Aorta (tissue), 5 donors: ENCODE measurements at places on chromosomes 11 and 22. TPM values are rescaled to one million over a fixed set of nuclear protein-coding genes. Genes with fewer than 3 reads are reported as not detected.

DNA sequence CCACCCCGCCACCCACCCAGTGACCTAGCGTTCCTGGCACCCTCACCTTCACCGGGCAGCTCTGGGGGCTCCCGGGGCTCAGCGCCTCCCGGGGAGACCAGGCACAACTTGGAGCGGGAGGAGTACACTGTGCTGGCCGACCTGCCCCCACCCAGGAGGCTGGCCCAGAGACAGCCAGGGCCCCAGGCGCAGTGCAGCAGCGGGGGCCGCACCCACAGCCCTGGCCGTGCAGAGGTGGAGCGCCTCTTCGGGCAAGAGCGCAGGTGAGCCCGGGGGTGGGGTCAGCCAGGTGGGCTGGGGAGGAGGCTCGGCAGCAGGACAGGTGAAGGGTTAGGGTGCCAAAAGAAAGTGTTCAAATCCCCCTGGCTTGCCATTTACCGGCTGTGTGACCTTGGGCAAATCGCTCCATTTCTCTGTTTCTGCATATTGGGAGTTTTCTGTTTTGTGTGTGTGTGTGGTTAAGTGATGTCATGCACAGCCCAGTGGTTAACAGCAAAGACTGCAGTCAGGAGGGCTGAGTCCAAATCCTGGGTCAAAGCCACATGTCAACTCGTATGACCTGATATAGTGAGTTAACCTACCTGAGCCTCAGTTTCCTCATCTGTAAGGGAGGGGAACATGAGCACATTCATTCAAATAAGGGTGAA, 29.5 kb downstream of the TRIOBP start:
- H3K4me3 ChIP-seq: no peak overlapping the region
- DNase-seq: no peak
- H3K27ac ChIP-seq: no peak overlapping the region
- H3K4me1 ChIP-seq: peaks cover 3% of the 10 kb centered on the region
- H3K27me3 ChIP-seq: no peaks in the 10 kb centered on the region

GRCh38 chr11:60710482-60710881, 11.1 kb downstream of the MS4A8 start:
- no peaks in the 10 kb centered on the region for H3K27me3 ChIP-seq
- no peaks in the 10 kb centered on the region for H3K4me1 ChIP-seq
- H3K4me3 ChIP-seq: no peak overlapping the region
- H3K27ac ChIP-seq: no peak overlapping the region

DNA sequence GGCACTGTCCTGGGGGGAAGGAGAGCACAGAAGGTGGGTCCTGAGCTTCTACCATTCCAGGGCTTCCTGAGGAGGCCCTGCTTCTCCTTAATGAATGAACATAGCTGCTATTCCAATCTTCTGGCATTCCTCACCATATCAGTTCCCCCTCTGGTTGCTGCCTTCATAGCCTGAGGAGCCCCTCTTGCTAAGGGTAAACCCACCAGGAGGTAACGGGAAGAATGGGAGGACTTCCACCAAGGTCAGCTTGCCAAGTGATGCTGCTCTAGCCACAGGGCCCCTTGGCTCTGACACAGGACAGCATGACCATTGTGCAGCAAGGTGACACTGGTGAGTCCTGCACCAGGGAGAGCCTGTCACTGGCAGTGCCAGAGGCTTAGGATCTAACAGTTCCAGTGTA, 1022.5 kb downstream of the TBC1D22A start:
- no peak for DNase-seq
- no peaks in the 10 kb centered on the region for H3K4me1 ChIP-seq
- no peaks in the 10 kb centered on the region for H3K27me3 ChIP-seq
- no peaks in the 10 kb centered on the region for H3K36me3 ChIP-seq
- H3K4me3 ChIP-seq: no peak overlapping the region

DNA sequence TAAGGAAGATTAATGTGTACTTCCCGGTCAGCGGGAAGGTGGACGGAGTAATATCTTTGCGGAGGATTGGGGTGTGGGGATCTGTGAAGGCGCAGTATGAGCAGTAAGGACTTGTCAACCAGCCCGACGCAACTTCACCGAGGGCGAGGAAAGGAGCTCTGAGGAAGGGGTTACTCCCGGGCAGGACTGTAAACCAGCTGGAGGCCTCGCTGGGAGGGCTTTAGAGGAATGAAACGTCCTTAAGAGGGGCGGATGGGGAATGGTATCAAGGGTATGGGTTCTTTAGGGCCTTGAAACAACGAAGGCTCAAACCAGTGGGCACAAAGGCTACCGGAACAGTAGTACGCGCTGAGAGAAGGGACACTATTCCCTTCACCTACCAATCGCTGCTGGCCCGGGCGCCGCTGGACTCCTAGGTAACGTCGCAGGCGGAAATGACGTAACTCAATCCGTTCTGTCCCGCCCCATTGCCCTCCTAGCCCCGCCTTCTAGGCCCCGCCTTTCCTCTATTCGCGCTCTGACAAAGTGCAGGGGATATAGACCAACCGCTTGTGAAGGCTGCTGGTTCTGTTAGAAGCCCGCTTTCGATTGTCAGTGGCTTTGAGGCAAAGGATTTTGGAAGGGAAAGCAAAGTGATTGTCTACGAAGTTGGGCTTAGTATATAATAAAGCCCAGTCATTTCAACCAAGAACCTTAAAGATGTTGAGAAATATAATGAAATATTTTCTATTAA, at the start of gene C11orf65:
Gene C11orf65 (minus strand): TSS at position 439 of the 733 bp plus-strand sequence. CDS start 5,970 bp downstream, outside the sequence.
- peaks cover 2% of the 10 kb centered on the region for H3K4me1 ChIP-seq
- no peaks in the 10 kb centered on the region for H3K27me3 ChIP-seq
- peak; percentile 96 for DNase-seq
- H3K4me3 ChIP-seq: peak within 1 kb of the TSS; percentile 41
- peak within 1 kb of the TSS; percentile 91 for H3K27ac ChIP-seq

The MYRF gene
- total RNA-seq: 1.1 TPM
